GM04503 (cell line): ENCODE measurements at places on chromosomes 2 and 18.
A peak's percentile ranks its signal among the peaks of the same experiment; 100 is the strongest.

- no peak for DNase-seq
Observed at GRCh38 chr2:69956475-69956979, 4.9 kb downstream of the ASPRV1 start.

GRCh38 chr2:238282861-238283738 is 5.3 kb downstream of the PER2 start:
- DNase-seq = no peak

GRCh38 chr2:52976143-52976949 is 791.3 kb upstream of the CHAC2 start:
- DNase-seq = no peak

DNA sequence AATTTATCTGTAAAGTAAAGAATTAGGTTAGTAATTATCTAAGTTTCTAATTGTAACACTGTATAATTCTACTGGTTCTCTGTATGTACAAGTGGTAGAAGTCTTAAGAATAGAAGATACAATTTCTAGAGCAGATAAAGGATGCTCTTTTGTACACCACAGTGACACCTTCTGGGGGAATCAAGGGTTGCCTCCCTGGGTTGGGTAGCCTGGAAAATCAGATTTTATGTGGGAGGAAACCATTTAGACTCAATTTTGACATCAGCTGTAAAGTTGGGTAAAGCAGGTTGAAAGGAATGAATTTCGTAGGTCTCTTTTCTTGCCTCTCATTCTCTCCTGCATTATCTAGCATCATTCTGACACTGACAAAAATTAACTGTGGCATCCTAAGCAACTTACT is 354.8 kb downstream of the DCC start:
- no peak for DNase-seq

DNA sequence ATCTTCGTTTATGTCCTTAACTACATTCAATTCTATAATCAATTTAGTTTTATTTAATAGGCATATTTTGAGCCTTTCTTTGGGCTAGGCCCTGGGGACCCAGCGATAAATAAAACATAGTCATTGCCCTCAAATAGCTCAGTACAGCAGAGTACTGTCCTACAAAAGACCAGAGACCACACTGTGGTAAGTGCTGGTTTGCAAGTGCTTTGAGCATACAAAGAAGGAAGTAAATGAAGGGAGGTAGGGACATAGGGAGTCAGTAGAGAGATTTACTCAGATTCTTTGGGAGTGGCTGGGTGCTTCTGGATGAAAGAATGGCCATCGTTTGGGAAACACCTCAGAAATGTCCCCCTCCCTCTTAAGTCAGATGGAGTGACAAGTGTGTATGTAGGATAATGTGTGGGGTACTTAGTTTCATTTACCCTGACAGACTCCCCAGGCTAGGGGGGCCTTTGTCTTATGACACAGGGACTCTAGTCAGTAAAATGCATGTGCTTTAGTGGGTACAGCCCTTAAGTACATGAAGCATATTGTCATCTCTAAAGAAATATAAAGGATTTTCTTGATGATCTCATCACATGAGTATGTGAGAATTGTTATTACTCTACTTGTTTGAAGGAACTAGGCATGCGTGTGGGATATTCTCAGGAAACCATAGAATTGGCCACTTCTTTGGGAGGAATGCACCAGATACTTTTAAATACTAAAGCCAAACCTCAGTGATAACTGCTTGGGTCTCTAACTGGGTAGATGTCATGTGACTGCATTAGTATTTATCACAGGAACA is 35.1 kb downstream of the MAPRE2 start:
- peak; percentile 53 for DNase-seq

- DNase-seq = no peak
Observed at GRCh38 chr2:72605836-72606442, 219.9 kb downstream of the EXOC6B start.

DNA sequence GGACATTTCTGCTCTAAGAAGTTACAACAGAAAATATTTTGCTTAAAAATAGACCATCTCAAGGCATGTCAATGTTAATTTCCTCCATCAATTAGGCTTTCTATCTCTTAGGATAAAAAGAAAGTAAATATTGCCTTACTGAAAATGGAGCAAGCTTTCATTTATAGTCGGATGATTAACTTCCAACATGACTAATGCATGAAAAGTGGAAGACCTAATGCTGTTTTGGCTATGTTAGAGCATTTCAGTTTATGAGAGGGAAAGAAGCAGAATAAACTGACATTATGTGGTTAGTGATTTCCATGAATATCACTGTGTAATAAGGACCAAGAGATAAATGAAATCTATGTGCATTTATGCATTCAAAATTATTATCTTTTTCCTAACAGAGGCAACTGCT is 475.2 kb upstream of the UBE2E3 start:
- DNase-seq = no peak

GRCh38 chr18:2240311-2240705 is 331.0 kb downstream of the METTL4 start:
- no peak for DNase-seq

GRCh38 chr18:64929036-64929435 is 780.1 kb upstream of the LINC00305 start:
- no peak for DNase-seq

- DNase-seq = no peak
Observed at GRCh38 chr2:102455061-102455670, 17.9 kb upstream of the SLC9A4 start.

GRCh38 chr18:47815486-47816270 is 114.8 kb downstream of the SMAD2 start:
- no peak for DNase-seq

- DNase-seq = no peak
Observed at GRCh38 chr2:59905731-59906130, 647.7 kb downstream of the BCL11A start.

GRCh38 chr18:38883111-38883510 is 1317.5 kb upstream of the CELF4 start:
- no peak for DNase-seq

GRCh38 chr2:237774811-237775553 is 23.6 kb upstream of the RBM44 start:
- no peak for DNase-seq

- DNase-seq = no peak
Observed at GRCh38 chr2:234375176-234375880, 121.6 kb downstream of the ARL4C start.

DNA sequence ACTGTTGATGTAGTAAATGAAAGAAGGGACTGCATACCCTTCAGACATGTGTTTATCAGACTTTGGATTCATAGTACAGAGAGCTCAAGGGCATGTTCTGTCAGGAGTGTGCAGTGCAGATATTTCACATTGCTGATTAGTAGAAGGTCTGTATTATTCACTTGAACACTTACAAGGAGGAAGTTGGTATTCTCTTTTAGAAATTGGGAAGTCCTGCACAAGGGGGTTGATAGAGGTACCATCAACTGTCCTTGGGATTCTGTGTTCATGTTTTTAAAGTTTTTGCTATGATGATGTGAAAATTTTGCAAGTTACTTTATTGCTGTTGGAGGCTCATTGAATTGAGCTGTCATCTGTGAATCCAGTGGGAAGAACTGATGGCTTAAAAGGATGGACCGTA is 6.7 kb downstream of the PSMD1 start:
- no peak for DNase-seq

DNA sequence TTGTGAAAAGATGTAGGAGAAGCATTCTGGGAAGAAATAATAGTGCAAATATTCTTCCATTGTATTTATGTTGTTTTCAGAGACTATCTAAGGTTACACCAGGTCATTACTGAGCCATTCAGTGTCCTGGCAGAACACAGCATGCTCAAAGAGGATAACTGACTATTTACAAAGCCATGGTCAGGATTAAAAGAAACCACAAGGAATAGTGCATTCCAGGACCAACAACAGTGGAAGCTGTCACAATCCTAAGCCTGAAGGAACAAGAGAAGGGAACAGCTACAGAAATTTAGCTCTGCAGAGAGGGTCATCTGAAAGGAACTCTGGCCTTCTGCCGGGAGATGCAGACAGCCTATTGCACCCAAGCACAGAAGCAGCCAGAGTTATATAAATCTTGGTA is 116.7 kb downstream of the DSC3 start:
- no peak for DNase-seq

DNA sequence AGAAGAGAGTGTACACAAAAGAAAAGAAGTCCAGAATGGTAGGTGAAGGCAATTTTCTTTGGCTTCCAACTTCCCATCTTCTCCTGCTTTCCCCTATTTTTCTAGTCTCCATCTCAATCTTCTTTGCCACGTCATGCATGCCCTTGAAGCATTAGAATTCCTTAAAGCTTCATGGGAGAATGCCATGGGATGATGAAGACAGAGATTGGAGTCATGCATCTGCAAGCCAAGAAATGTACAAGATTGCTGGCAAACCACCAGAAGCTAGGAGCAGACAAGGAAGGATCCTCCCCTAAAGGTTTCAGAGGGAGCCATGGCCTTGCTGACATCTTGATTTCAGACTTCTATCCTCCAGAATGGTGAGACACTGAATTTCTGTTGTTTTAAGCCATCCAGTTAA is 305.9 kb downstream of the HRH4 start:
- DNase-seq = peak; percentile 69

DNA sequence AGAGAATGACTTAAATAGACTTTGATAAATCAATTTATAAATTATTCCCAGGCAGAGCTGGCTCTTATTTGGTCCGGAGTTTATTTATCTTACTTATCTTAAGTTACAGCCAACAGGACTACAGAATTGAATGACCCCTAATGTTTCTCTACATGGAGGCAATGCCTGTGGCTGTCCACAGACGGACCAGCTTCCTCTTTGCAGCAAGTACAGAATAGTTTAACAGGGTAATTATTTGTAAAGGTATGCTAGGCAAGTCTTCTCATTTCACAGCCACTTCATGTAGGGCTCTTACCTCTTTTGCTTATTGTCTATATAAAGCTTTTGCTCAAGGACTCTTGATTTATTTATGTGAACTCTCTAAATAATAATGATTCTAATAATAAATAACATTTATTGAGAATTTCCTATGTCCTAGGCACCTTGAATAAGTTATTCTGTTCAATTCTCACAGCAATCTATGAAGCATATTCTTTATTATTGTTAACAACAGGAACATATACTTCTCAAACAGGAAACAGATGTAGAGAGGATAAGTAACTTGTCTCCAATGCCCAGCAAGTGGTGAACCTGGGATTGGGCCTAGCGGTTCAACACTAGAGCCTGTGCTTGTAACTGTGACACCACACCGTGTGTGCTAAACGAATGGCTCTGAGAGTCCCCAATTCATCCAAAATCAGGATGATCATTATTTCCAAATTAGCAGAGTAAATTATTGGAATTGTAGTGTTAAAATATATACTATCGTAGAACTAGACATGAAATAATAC is 58.8 kb upstream of the NXPH2 start:
- no peak for DNase-seq

- no peak for DNase-seq
Observed at GRCh38 chr2:215772003-215772402, 241.3 kb downstream of the MREG start.

- DNase-seq = no peak
Observed at GRCh38 chr18:210733-211132, 52.4 kb downstream of the USP14 start.

GRCh38 chr2:102975996-102976975 is 214.5 kb downstream of the TMEM182 start:
- DNase-seq = no peak

GRCh38 chr2:231707927-231708772 is at the start of gene PTMA:
Gene PTMA (plus strand): TSS chr2:231708525. CDS start chr2:231708707, 182 bp downstream.
- peak; percentile 93 for DNase-seq

GRCh38 chr2:23008951-23009350 is 376.0 kb upstream of the KLHL29 start:
- no peak for DNase-seq

DNA sequence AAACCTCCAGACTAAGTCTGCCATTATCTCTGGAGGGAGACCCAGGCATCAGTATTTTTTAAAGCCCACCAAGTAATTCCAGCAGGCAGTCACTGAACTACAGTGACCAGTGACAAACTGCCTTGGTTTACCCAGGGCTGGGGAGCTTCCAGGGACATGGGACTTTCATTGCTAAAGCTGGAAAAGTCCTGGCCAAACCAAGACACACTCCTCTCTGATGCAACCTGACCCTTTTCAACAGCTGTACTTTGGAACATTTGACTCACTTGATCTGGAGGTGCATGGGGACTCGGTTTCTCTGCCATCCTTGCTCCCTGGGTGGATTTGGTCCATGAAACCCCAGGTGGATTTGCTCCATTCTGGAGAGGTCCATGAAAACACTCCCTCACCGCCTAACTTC is 7.0 kb downstream of the MRO start:
- no peak for DNase-seq

- no peak for DNase-seq
Observed at GRCh38 chr2:119792907-119793312, 33.2 kb downstream of the PTPN4 start.

GRCh38 chr2:23926290-23926749 is 603 bp downstream of the ATAD2B start:
- no peak for DNase-seq

GRCh38 chr2:203893401-203893800 is 25.8 kb downstream of the CTLA4 start:
- no peak for DNase-seq

- no peak for DNase-seq
Observed at GRCh38 chr2:112159454-112159921, 21.3 kb downstream of the FBLN7 start.

GRCh38 chr2:182767578-182767977 is 51.5 kb downstream of the DNAJC10 start:
- no peak for DNase-seq

GRCh38 chr2:238235331-238235732 is 4.5 kb downstream of the HES6 start:
- DNase-seq = no peak

- no peak for DNase-seq
Observed at GRCh38 chr2:75466708-75467311, 93.9 kb downstream of the EVA1A start.

GRCh38 chr2:196217116-196217515 is 45.7 kb upstream of the STK17B start:
- no peak for DNase-seq
